A549 treated with ZK216348 at 1 μM for 4 hours (cell line): ENCODE measurements at places on chromosomes 11 and 22. TPM values are rescaled to one million over a fixed set of nuclear protein-coding genes. Genes with fewer than 3 reads are reported as not detected.

The GPHA2 gene
- not detected in 5 replicates for total RNA-seq

The AGBL2 gene
- total RNA-seq, result 0.81 to 2.4 TPM (median 1.7 TPM) in 5 replicates

The SERPING1 gene
- 0.21 to 0.85 TPM (median 0.42 TPM) in 5 replicates for total RNA-seq

The CARD10 gene
- total RNA-seq, result 16.7 to 37.0 TPM (median 34.2 TPM) in 5 replicates

The DEUP1 gene
- total RNA-seq, result not detected in 5 replicates

The SFI1 gene
- 7.1 to 15.7 TPM (median 11.7 TPM) in 5 replicates for total RNA-seq

The OR4D5 gene
- total RNA-seq, result not detected in 5 replicates

The PHF21A gene
- total RNA-seq, result 10.7 to 16.0 TPM (median 12.7 TPM) in 5 replicates

The CASP1 gene
- total RNA-seq, result 0.31 to 0.37 TPM in 2 of 5 replicates, not detected in the others

The OR51B2 gene
- total RNA-seq, result not detected in 5 replicates

The BDNF gene
- 6.7 to 10.1 TPM (median 8.4 TPM) in 5 replicates for total RNA-seq

The PTPRJ gene
- 33.2 to 53.4 TPM (median 47.0 TPM) in 5 replicates for total RNA-seq

The MMP27 gene
- total RNA-seq, result not detected in 5 replicates

The JAML gene
- not detected in 5 replicates for total RNA-seq

The VPREB3 gene
- total RNA-seq, result 0.65 to 1.3 TPM (median 0.76 TPM) in 4 of 5 replicates, not detected in the other

The RANGAP1 gene
- total RNA-seq, result 57.6 to 97.5 TPM (median 96.4 TPM) in 5 replicates

The FBLN1 gene
- total RNA-seq, result 27.7 to 58.9 TPM (median 50.1 TPM) in 5 replicates

The UEVLD gene
- total RNA-seq, result 16.2 to 27.2 TPM (median 19.8 TPM) in 5 replicates

The OR52N4 gene
- not detected in 5 replicates for total RNA-seq

The PDXP gene
- 13.5 to 19.2 TPM (median 18.0 TPM) in 5 replicates for total RNA-seq

The CARD18 gene
- total RNA-seq, result not detected in 5 replicates

The CABP4 gene
- total RNA-seq, result not detected in 5 replicates

The PARVB gene
- total RNA-seq, result 32.2 to 42.7 TPM (median 38.5 TPM) in 5 replicates

The UPK3A gene
- total RNA-seq, result not detected in 5 replicates

The VSIG10L2 gene
- total RNA-seq, result not detected in 5 replicates

The NRXN2 gene
- 0.11 to 0.87 TPM (median 0.24 TPM) in 5 replicates for total RNA-seq

The CSF2RB gene
- not detected in 5 replicates for total RNA-seq

The GLYAT gene
- not detected in 5 replicates for total RNA-seq

The VPREB1 gene
- not detected in 5 replicates for total RNA-seq

The PHLDA2 gene
- 67.6 to 139 TPM (median 116 TPM) in 5 replicates for total RNA-seq

The EXPH5 gene
- total RNA-seq, result 0.03 to 0.06 TPM (median 0.04 TPM) in 4 of 5 replicates, not detected in the other

The HOATZ gene
- not detected in 5 replicates for total RNA-seq

The SLC25A18 gene
- total RNA-seq, result 0.09 to 0.31 TPM (median 0.13 TPM) in 5 replicates

The KRTAP5-2 gene
- total RNA-seq, result not detected in 5 replicates

The RASD2 gene
- 0.70 to 1.3 TPM (median 1.1 TPM) in 5 replicates for total RNA-seq
